ENCODE measurements at places on chromosomes 1 and 21. TPM values are rescaled to one million over a fixed set of nuclear protein-coding genes. Genes with fewer than 3 reads are reported as not detected.

Gene LIN9
- total RNA-seq, result 11.1 TPM

- peaks cover 48% of the 10 kb centered on the region for H3K4me1 ChIP-seq
- peak overlapping the region; percentile 86 for H3K4me3 ChIP-seq
- DNase-seq, result peak; percentile 29
Measured at GRCh38 chr1:43973981-43974442, 748 bp upstream of the ATP6V0B start.

DNA sequence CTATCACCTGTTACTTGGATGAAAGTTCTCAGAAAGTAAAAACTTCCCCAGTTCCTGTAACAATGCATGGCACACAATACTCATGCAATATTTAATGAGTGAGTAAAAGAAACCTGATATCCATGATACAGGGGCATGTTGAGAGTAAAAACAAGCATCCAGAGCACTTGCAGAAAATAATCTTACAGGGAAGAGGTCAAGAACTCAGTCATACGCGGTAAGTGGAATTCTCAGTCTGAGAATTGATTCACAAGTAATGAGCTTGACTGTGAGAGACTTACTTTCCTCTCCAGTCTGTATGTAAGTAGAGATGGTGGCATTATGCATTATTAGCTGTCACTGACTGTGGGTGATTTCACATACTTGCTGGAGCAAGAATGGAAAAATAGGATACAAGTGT, 976.9 kb downstream of the BRINP3 start:
- no peak for DNase-seq
- H3K4me1 ChIP-seq, result no peaks in the 10 kb centered on the region
- H3K27ac ChIP-seq, result no peak overlapping the region
- no peaks in the 10 kb centered on the region for H3K36me3 ChIP-seq

DNA sequence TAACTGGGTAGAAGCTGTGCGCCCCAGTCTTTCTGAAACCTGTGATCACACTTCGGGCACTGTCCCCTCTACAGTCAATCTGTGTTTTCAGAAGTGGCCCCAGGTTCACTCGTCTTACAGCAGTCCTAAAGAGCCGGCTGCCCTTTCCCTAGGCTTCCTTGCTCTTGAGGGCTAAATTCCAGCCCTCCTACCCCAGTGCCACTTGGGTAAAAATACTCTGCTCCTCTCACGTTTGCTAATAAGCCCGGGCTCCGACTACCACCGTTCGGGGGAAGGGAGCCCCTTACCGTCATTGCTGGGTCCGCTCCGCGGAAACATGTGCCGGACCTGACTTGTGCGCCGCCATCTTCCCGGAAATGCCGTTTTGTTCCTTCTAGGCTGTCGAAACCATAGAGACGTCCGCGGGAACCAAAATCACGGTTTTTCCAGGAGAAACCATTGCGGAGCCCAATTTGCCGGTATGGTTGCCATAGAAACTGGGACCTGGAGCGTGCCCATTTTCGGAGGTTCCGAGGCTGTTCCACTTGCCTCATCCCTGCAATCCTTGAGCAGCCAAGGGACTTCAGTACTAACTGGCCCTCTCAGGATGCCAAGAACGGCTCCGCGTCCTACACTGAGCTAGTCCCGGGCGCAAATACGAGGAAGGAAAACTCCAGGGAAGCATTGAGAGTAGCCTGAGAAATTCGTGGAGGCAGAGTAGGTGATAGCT, at the start of gene GPATCH4:
Gene GPATCH4 (minus strand): TSS at position 358 of the 709 bp plus-strand sequence.
- H3K36me3 ChIP-seq, result peaks cover 13% of the 10 kb centered on the region
- H3K27me3 ChIP-seq, result no peaks in the 10 kb centered on the region
- peaks cover 29% of the 10 kb centered on the region for H3K4me1 ChIP-seq
- peak within 1 kb of the TSS; percentile 99 for H3K4me3 ChIP-seq
- DNase-seq, result peak; percentile 84

GRCh38 chr1:16048573-16049189, 5.1 kb downstream of the CLCNKB start:
- no peak overlapping the region for H3K27ac ChIP-seq
- no peak overlapping the region for H3K4me3 ChIP-seq
- H3K27me3 ChIP-seq, result peaks cover 19% of the 10 kb centered on the region
- H3K36me3 ChIP-seq, result no peaks in the 10 kb centered on the region

- H3K27me3 ChIP-seq, result peaks cover 33% of the 10 kb centered on the region
- peak; percentile 83 for DNase-seq
- H3K36me3 ChIP-seq, result no peaks in the 10 kb centered on the region
- peaks cover 4% of the 10 kb centered on the region for H3K4me1 ChIP-seq
Measured at GRCh38 chr1:228378090-228378872, 28.4 kb downstream of the TRIM11 start.

- H3K4me3 ChIP-seq, result peak overlapping the region; percentile 71
- no peak overlapping the region for H3K27ac ChIP-seq
- H3K36me3 ChIP-seq, result no peaks in the 10 kb centered on the region
- DNase-seq, result no peak
- H3K27me3 ChIP-seq, result peaks cover 52% of the 10 kb centered on the region
Measured at GRCh38 chr1:41380979-41381691, 19.9 kb downstream of the FOXO6 start.

DNA sequence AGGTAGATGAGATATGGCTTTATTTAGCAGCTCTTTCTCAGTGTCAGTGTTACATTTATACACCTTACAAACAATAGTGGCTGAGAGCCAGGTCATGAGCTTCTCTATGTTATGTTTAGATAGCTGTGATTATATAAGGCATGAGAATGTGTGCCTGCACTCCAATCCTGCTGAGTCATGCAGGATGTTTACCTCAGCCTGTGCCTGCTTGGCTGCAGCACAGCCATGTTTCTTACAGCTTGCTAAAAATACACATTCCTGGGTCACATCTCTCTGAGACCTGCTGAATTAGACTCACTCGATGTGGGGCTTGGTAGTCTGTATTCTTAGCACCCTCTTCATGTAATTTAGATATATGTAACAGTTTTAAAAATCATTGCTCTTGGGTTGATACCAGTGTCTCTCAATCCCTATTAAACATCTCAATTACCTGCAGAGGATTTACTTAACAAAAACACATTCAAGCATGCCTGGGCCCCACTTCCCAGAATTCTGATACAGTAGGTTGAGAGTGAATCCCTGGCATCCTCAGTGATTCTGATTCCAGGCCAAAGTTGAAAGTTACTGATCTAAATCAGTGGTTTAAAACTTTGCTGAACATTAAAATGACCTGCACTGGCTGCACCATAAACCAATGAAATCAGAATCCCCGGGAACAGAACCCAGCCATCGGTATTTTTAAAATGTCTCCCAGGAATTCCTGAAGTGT, 107.5 kb downstream of the GDAP2 start:
- no peaks in the 10 kb centered on the region for H3K36me3 ChIP-seq
- H3K4me1 ChIP-seq, result no peaks in the 10 kb centered on the region
- no peak overlapping the region for H3K27ac ChIP-seq
- no peak overlapping the region for H3K4me3 ChIP-seq
- no peak for DNase-seq

Gene MEF2D
- 52.4 TPM for total RNA-seq

Gene TSPEAR
- total RNA-seq, result not detected

Gene LCE1D
- not detected for total RNA-seq

DNA sequence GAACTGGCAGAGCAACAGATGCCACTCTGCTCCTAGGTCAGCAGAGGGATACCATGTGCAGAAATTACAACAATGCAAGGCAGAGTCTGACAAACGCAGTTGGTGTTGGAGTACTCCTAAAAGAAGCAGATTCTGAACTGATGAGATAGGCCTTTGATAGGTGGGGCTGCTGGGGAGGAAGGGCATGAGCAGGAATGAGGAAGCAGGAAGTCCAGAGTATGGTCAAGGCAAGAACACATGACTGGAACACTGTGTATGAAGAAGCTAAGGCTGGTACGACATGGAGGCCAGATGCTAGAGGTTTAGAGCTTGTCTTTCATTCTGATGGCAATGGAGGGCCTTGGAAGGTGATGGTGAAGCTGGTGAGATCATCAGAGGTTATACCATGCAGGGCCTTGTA, 11.5 kb upstream of the THRAP3 start:
- no peak overlapping the region for H3K4me3 ChIP-seq
- no peaks in the 10 kb centered on the region for H3K36me3 ChIP-seq
- no peak for DNase-seq
- H3K27ac ChIP-seq, result no peak overlapping the region
- H3K27me3 ChIP-seq, result no peaks in the 10 kb centered on the region

GRCh38 chr1:79787631-79788030, 781.1 kb upstream of the ADGRL4 start:
- no peak for DNase-seq
- no peaks in the 10 kb centered on the region for H3K27me3 ChIP-seq
- no peak overlapping the region for H3K27ac ChIP-seq
- H3K4me1 ChIP-seq, result no peaks in the 10 kb centered on the region
- no peaks in the 10 kb centered on the region for H3K36me3 ChIP-seq

DNA sequence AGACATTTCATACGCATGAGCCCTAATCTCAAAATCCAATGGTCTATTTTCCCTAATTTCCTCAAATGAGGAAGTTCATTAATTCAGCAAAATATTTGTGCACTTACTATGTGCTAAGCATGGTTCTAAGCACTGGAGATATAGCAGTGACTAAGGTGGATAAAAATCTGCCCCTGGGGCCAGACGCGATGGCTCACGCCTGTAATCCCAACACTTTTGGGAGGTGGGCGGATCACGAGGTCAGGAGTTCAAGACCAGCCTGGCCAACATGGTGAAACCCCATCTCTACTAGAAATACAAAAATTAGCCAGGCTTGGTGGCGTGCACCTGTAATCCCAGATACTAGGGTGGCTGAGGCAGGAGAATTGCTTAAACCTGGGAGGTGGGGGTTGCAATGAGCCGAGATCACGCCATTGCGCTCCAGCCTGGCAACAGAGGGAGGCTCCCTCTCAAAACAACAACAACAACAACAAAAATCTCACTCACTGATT, 4.3 kb upstream of the MIIP start:
- H3K4me1 ChIP-seq, result peaks cover 27% of the 10 kb centered on the region
- no peak for DNase-seq
- H3K27ac ChIP-seq, result peak overlapping the region; percentile 38
- H3K36me3 ChIP-seq, result peaks cover 15% of the 10 kb centered on the region

DNA sequence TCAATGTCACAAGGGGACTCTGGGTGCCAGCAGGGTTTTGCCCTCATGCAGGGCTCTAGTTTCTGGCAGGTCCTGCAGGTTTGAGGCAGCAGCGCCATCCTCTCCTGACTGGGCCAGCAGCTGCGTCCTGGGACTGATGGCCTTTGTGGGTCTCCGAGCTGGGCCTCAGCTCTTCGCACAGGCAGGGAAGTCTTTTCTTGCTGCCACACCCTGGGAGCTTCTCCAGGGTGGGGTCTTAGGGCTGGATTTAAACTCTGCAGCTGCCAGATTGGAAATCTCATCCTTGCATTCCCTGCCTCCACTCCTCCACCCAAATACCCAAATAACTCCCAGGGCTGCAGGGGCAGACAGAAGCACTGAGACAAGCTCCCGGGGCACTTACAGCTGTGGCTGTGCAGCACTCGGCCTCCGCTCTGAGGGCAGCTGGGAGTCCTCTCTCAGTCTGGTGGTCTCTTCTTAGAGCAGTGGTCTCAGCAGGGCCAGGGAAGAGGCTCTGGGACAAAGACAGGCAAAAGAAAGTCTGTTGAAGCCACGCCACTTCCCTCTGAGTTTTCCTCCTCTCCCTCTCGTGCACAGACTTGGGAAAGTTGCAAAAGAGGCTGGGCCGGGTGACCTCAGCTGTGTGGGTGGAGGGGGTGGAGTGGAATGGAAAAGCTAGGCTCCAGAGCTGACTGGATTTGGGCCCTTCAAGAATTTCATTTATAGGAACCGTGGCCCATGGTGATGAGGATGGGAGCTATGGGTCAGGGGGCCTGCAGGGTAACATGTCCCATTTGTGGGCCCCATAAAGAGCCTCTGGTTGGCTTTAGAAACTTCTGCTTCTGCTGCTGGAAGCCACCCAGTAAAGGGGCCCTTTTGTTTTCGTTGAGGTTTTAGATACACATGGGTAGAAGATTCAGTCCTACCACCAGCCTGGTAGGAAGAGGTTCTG, at the start of gene RAB7B:
Gene RAB7B (minus strand): TSS at position 525 of the 931 bp plus-strand sequence. CDS start 9,260 bp downstream, outside the sequence.
- H3K36me3 ChIP-seq, result no peaks in the 10 kb centered on the region
- H3K4me1 ChIP-seq, result peaks cover 7% of the 10 kb centered on the region
- H3K27me3 ChIP-seq, result no peaks in the 10 kb centered on the region

DNA sequence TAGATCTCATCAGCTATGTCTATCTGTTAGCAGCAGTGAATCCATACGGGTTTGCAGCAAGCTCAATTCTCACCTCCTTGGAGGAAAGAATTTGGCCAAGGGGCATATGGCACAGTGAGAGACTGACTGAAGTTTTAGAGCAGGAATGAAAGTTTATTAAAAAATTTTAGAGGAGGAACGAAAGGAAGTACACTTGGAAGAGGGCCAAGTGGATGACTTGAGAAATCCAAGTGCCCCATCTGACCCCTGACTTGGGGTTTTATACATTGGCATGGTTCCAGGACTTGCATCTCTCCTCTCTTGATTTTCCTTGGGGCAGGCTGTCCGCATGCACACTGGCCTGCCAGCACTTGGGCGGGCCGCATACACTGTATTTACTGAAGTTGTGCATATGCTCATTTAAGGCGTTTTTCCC, 9.2 kb upstream of the OSBPL9 start:
- H3K36me3 ChIP-seq, result no peaks in the 10 kb centered on the region
- H3K27ac ChIP-seq, result no peak overlapping the region
- no peaks in the 10 kb centered on the region for H3K4me1 ChIP-seq
- H3K4me3 ChIP-seq, result no peak overlapping the region
- no peak for DNase-seq

Gene OLFML2B
- 0.82 TPM for total RNA-seq

DNA sequence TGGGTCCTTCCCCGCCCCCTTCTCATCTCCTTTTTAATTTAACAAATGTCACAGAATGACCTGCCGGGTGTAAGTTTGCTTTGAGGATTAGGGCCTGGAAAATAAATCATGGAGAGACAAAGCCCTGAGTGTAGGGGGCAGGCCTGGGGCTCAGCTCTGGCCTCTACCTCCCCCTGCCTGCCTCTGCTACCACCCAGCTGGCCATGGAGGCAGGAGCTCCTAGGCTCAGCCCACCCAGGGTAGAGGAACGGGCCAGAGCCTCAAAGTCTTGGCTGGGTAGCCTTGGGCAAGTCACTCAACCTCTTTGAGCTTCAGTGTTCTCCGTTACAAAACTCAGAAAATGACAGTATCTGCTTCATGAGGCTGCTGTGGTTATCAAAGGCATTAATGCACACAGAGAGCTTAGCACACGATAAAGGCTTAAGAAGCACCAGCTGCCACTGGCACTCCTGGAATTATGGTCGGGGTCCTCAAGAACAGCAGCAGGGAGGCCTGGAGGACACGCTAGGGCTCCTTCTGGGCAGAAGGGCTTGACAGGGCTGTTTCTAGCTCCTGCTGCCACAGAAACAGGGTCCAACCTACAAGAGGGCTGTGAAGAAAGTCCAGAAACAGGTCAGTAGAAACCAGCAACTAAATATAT, 39.0 kb downstream of the LRP8 start:
- H3K4me3 ChIP-seq, result no peak overlapping the region
- DNase-seq, result no peak
- H3K27ac ChIP-seq, result no peak overlapping the region
- no peaks in the 10 kb centered on the region for H3K27me3 ChIP-seq
- H3K36me3 ChIP-seq, result no peaks in the 10 kb centered on the region

GRCh38 chr1:236425031-236425663, 31.1 kb downstream of the EDARADD start:
- no peaks in the 10 kb centered on the region for H3K4me1 ChIP-seq
- peaks cover 2% of the 10 kb centered on the region for H3K27me3 ChIP-seq
- no peak overlapping the region for H3K27ac ChIP-seq
- no peak overlapping the region for H3K4me3 ChIP-seq

Gene PTPN22
- total RNA-seq, result 82.9 TPM

- H3K27me3 ChIP-seq, result no peaks in the 10 kb centered on the region
- no peak overlapping the region for H3K27ac ChIP-seq
- H3K4me3 ChIP-seq, result no peak overlapping the region
- no peak for DNase-seq
- peaks cover 14% of the 10 kb centered on the region for H3K36me3 ChIP-seq
Measured at GRCh38 chr1:204442376-204443259, 31.0 kb upstream of the PPP1R15B start.

- H3K36me3 ChIP-seq, result peaks cover 33% of the 10 kb centered on the region
- H3K4me3 ChIP-seq, result no peak overlapping the region
- DNase-seq, result no peak
- no peaks in the 10 kb centered on the region for H3K27me3 ChIP-seq
- no peak overlapping the region for H3K27ac ChIP-seq
Measured at GRCh38 chr1:180424848-180425457, 77.4 kb downstream of the ACBD6 start.
